ENCODE measurements at places on chromosomes 3 and 15. TPM values are rescaled to one million over a fixed set of nuclear protein-coding genes. Genes with fewer than 3 reads are reported as not detected.
A peak's percentile ranks its signal among the peaks of the same experiment; 100 is the strongest.

DNA sequence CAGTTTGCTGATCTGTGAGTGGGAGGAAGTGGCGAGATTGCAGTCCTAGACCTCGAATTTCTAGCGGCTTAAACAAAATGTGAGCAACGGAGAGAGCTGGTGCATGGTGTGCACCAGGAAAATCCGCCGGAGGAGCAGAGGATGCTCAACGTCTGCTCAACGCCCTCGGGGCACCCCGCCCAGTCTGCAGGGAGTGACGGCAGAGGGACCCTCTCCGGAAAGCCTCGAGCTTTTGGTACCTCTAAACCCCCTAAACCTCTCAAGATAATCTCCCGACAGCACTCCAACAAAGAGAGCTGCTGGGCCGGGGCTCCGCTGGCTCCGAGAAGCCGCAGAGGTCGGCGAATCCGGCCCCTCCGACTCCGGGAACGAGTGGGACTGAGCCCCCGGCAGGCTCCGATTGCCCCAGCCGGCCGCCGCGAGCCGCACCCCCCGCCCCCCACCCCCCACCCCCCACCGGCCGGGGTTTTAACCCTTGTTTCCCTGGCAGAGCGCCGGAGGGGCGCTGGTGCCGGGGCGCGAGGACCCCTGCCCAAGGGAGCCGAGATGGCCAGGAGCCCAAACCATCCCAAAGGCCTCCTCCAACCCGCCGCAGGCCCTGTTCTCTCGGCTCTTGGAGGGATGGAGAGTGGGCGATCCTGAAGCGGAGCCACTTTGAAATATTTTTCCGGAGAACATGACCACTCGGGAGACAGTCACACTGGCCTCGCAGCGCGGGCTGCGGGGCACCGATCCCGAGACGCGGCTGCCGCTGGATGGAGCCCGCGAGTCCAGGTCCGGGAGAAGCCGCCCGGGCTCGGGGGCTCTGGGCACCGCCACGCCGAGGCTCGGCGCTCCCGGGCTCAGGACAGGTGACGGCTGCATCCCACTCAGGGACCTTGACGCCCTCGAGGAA lies 1.5 kb downstream of the MEGF11 start:
- DNase-seq = peak; percentile 61

- no peak for DNase-seq
Measured at GRCh38 chr3:36649125-36649524, 115.2 kb downstream of the DCLK3 start.

NR1I2 gene
- not detected for total RNA-seq

DNA sequence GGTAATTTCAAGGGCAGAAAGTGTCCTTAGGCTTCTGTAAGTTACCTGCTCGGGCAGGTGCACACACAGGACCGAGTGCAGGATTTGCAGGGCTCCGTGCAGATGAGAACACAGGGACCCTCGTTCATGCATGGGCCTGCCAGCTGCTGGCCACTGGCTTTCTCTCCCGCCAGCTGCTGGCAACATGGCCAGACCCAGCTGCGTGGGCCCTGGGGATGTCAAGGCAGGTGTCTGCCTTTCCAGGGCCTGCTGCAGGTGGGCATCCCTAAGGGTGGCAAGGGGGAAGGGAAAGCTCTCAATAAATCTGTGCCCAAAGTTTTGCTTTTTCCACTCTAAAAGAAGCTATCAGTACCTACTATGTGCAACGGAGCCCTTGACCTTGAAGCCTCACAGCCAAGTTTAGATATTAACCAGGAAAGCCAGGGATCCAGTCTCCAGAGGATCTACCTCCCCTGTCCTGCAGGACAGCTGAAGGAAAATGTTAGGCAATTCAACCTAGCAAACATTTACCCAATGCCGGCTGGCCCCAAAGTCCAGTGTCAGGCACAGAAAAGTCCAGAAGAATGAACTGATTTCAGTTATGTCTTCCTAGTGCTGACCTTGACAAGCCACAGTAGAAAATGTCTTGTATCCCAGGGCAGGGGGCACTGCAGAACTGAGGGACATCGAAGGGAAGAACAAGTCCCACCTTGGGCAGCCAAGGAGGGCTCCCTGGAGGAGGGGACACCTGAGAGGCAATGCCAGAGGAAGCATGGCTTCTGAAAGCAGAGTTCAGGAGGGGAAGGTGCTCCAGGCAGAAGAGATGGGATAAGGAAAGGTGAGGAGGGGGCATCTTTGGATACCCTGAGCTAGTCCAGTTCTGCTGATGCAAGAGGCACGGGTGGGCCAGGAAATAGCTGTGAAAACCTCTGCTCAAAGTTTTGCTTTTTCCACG lies 26.4 kb downstream of the NUP210 start:
- DNase-seq = no peak

LMAN1L gene
- total RNA-seq = not detected

- no peak for DNase-seq
Measured at GRCh38 chr3:3798631-3799113, 559 bp upstream of the LRRN1 start.

AP3B2 gene
- not detected for total RNA-seq

THSD4 gene
- total RNA-seq = 14.4 TPM

FYTTD1 gene
- 77.8 TPM for total RNA-seq

AVEN gene
- 28.9 TPM for total RNA-seq

- DNase-seq = no peak
Measured at GRCh38 chr3:98010194-98010882, 24.8 kb downstream of the GABRR3 start.

DNA sequence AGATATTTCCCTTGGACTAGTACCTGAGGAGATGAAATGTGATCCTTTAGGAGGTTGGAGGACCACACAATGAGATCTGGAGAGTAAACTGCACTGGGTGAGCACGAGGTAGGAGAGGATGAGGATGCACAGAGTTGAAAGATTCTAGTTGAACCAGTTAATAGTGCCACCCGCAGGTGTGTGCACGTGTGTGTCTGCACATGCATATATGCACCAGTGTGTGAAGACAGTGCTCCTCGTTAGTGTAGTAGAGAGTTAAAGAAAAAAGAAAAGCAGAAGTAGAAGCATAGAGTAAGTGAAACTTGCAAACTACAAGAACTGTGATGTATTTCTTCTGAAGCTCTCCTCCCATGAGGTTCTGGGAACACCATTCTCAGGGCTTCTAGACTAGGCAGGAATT lies 8.4 kb downstream of the MED12L start:
- no peak for DNase-seq

SAXO2 gene
- total RNA-seq = not detected

DNA sequence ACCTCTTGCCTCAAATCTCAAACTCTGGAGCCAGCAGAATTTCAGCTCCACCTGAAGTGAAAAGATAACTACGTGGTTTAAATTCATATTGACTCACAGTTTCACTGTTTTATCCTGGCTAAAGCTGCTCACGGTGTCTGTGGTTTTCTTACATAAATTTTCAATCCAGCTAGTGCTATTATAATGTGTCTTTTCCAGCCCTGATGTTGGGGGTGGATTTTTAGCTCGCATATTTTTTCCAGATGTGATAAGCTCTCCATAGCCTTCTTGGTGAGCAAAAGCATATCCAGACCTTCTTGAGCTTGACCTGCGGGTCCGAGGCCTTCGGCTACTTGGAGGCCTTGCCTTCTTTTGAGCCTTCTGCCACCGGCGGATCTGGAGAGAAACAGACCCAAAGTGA lies 239.3 kb downstream of the DTWD1 start:
- DNase-seq = no peak

SOX2 gene
- not detected for total RNA-seq

DNA sequence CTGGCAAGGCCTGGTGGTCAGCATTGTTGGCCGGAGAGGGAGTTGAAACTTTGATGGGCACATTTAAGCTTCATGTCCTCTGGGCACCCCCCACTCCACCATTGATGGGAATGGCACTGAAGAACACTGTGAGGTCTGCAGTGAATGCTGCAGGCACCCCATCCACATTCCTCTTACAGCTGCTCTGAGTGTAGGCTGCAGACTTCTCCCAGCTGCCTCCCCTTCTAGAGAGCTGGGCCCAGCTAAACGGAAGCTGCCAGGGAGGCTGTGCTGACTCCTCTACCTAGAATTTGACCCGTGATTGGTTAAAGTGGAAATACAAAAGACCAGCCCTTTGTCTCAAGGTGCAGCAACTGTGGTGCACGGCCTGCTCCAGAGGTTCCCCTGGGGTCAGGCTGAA lies 10.6 kb downstream of the TMEM158 start:
- no peak for DNase-seq

- DNase-seq = no peak
Measured at GRCh38 chr3:58776231-58776630, 109.7 kb upstream of the FAM3D start.

LSAMP gene
- 0.16 TPM for total RNA-seq

ZBTB47 gene
- total RNA-seq = 11.7 TPM

- DNase-seq = no peak
Measured at GRCh38 chr3:180959691-180960090, 29.8 kb downstream of the DNAJC19 start.

CASR gene
- not detected for total RNA-seq

- DNase-seq = no peak
Measured at GRCh38 chr3:78186404-78186803, 1146.5 kb downstream of the ROBO2 start.

C2CD4A gene
- total RNA-seq = not detected

GRCh38 chr3:29751647-29752314 lies 470.9 kb downstream of the RBMS3 start:
- DNase-seq = peak; percentile 28

- DNase-seq = no peak
Measured at GRCh38 chr3:123899300-123899865, 15.3 kb upstream of the MYLK start.

DET1 gene
- total RNA-seq = 4.0 TPM

TMEM212 gene
- not detected for total RNA-seq

DNA sequence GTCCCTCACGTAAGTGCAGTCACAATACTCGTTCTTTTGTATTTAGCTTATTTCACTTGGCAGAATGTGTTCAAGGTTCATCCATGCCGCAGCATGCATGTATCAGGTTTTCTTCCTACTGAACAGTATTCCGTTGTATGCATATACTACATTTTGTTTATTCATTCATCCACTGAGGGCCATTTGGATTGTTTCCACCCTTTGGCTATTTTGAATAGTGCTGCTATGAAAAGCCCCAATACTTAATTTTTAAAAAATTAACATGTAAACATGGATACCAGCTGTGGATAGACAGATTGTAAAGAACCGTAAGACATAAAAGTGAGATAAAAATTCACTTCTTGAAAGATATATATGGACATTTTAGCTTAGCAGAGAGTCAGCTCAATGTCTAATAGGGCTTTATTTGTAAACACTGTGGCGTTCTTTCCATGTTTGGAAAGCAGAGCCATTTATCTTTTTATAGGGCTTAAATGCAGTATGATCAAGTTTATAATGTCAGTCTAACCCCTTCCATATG lies 115.9 kb downstream of the VPS8 start:
- no peak for DNase-seq

DNA sequence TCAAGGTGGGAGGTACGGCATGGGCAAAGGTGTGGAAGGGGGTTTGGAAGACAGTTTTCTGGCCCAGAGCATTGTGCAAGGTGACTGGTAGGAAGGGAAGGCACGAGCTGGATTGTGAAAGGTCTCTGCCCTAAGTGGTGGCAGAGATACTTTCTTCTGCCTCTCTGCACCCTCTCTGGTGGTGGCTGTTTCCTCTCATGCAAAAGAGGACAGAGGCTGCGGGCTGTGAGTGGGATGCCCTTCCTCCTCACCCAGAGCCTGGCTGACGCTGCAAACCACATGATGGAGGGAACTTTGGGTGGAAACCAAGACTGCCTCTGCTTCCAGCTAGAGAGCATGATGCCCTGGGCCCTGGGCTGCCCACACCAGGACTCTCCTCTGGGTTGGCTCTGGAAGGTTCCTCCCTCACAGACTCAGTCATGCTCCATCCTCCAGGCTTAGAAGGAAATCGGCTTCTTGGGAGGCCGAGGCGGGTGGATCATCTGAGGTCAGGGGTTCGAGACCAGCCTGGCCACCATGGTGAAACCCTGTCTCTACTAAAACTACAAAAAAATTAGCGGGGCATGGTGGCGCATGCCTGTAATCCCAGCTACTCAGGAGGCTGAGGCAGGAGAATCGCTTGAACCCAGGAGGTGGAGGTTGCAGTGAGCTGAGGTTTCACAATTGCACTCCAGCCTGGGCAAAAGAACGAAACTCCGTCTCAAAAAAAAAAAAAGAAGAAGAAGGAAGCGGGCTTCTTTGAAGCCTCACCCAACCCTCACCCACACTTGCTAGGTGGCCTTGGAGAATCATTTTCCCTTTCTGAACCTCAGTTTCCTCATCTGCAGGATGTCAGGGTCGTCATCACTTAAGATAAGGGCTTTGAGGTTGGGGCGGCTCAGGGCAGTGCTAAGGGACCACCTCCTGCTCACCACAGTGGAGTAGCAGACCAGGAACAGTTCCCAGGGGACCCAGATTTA lies 8.3 kb downstream of the PSTPIP1 start:
- no peak for DNase-seq

GRCh38 chr3:50238549-50239026 lies 2.6 kb downstream of the GNAI2 start:
- DNase-seq = peak; percentile 62

DNA sequence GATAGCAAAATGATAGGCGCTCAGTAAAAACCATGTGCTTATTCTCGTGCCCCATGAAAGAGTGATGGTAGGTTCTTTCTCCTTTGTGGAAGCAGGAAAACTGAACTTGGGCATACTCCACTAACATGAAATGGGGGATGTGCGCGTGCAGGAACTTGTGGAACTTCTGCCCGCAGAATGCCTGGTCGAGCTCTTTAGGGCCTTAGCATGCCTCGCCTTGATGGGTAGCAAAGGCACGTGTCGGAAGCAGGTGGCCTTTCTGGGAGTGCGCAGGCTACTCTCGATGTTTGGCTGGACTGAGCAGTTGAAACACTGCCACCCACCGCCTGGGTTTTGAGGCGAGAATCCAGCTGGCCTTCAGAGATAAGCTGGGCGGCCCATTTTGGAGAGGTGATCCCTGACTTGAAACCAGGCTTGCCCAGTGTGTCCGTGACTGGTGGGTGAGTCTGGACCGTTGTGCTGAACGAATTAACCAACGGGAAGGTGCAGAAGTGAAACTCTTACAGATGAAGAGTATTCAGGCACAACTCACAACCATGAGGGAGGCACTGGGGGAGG lies 842 bp downstream of the PCCB start:
- peak; percentile 75 for DNase-seq

GRCh38 chr3:179272385-179272784 lies 21.5 kb upstream of the KCNMB3 start:
- DNase-seq = peak; percentile 8

GRCh38 chr3:112814266-112814665 lies 32.4 kb downstream of the CD200R1L start:
- DNase-seq = no peak

GRCh38 chr15:81303244-81304225 lies 20.4 kb downstream of the STARD5 start:
- no peak for DNase-seq

- no peak for DNase-seq
Measured at GRCh38 chr3:81985996-81986723, 224.7 kb upstream of the GBE1 start.

DNA sequence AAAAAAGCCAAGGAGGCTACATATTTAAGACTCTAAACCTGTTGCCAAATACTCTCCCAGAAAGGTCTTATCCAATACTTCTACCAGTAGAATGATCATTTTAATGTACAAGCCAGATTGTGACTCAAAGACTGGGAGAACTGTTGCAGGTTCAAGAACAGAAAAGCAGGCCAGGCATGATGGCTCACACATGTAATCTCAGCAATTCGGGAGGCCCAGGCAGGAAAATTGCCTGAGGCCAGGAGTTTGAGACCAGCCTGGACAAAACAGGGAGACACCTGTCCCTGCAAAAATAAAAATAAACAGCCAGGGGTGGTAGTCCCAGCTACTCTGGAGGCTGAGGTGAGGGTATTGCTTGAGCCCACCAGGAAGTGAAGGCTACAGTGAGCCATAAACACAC lies 17.8 kb upstream of the THUMPD3 start:
- no peak for DNase-seq

- DNase-seq = peak; percentile 84
Measured at GRCh38 chr3:50268703-50269451, at the start of gene SEMA3B. TSS of gene SEMA3B (plus strand) at chr3:50269147. CDS start at chr3:50269241, 94 bp downstream.

MKRN3 gene
- 12.4 TPM for total RNA-seq
